Activated T-cell treated with anti-CD3 and anti-CD28 coated beads, Interleukin-2, amount 50 U/mL, for 72 hours (primary cell): ENCODE measurements at places on chromosomes 2 and 18. TPM values are rescaled to one million over a fixed set of nuclear protein-coding genes. Genes with fewer than 3 reads are reported as not detected.

CPS1 gene
- 4.1 TPM for total RNA-seq

DNA sequence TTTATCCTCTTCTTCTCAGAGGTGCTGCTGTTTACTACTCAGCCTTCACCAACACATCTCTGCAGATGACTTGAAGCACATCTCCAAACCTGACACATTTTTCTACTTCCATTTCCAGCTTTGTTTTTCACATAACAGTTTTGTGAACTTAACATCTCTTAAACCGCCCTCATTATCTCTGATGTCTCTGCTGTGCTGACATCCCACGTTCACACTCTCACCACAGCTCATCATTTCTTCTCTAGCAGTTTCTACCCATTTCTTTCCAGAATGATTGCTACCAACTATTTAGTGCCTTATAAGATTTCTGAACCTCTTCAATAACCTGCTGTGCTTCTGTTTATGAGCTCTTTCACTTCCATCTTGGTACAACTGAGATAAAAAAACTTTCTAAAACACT is 238.0 kb downstream of the PTPRM start:
- DNase-seq: no peak

PRKAG3 gene
- not detected for total RNA-seq

RTP5 gene
- total RNA-seq: 0.56 TPM

GPAT2 gene
- 12.4 TPM for total RNA-seq

DSG3 gene
- total RNA-seq: not detected

VSNL1 gene
- not detected for total RNA-seq

KRTCAP3 gene
- 14.6 TPM for total RNA-seq

GRCh38 chr2:96396602-96397001 is 61.0 kb downstream of the NCAPH start:
- no peak for DNase-seq

- peak; percentile 53 for DNase-seq
Measured at GRCh38 chr2:196131949-196132925, 39.1 kb downstream of the STK17B start.

KLHL30 gene
- not detected for total RNA-seq

DNA sequence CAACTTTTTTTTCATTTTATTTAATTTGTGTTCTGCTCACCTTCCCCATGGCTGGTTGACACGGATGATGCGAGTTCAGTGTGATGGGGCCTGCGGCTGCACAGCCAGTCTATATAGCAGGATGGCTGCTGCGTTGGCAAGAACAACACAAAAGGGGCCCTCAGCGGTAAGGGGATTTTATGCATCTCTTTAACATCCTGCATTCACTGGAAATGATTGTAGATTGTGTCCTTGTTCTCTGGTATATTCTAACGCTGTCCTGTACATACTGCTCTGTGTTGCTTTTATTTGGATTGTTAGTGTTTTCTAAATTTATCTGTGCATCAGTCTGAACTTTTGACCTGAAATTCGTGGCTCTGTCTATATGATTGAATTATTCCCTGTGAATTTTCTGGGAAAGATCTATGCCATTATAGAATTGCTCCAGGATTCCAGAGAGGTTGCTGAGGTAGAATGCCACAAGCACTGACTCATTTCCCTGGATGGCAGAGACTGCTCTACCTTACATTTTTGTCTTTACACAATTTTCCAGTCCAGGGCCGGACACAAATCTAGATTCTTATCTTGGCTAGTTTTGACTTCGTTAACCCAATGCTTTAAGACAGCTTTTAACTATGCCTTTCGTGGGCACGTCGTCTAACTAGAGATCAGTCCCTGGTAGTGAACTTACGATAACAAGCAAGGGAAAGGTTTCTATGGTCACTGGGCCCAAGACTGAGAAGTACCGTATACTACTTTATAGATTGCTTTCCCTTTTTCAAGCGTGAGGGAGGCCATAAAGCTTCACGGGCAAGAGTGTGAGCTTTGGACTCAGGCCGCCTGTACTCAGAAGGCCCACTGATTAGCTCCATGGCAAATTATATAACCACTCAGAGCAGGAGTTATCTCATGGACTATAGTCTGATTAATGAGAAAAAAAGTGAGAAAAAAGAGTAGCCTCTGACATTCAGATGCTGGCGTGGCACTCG is at the start of gene CRYGC:
Gene CRYGC, minus strand, starts transcription at position 85 of the 968 bp plus-strand sequence. Its CDS starts 36 bp downstream, at position 49.
- no peak for DNase-seq

VWA3B gene
- total RNA-seq: 0.21 TPM

AGAP1 gene
- total RNA-seq: 0.74 TPM

GRCh38 chr2:70083344-70084156 is 3.7 kb upstream of the PCBP1 start:
- DNase-seq: peak; percentile 74

ALLC gene
- total RNA-seq: not detected

DNA sequence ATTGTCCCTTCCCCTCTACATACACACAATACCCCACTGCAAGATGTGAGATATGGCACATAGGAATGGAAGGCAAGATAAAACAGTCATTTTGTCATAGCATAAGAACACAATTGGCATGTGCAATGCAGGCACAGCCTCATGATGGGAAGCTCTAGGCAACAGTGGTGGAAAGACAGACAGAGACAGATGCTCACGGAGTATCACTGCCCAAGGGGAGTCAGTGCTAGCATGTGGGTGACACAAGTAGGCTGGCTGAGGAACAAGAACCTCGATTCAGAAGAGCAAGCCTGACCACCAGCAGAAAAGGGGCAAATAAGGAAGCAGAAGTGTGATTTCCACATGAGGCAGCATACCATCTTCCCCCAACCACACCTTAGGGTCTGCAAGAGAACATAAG is 323.6 kb downstream of the PAX3 start:
- no peak for DNase-seq

DNA sequence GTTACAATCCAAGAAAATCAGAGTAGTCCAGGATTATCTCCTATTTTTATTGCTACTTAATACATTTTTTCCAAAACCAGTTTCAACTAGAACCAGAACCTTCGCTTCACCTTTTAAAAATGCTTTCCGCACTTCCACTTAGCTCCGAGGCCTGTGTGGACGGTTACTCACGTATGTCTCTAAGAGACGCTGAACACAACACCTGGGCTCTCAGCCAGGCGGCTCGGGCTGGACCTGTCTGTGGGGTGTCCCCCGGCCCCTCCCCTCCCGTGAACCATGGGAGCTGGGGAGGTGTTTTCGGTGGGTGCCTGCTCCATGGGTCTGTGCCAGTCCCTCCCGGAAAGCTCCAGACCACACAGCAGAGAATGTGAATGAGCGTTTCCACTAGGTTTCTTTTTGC is 223.8 kb downstream of the GLI2 start:
- DNase-seq: no peak

GRCh38 chr2:149513461-149513860 is 74.1 kb downstream of the MMADHC start:
- DNase-seq: no peak

DNA sequence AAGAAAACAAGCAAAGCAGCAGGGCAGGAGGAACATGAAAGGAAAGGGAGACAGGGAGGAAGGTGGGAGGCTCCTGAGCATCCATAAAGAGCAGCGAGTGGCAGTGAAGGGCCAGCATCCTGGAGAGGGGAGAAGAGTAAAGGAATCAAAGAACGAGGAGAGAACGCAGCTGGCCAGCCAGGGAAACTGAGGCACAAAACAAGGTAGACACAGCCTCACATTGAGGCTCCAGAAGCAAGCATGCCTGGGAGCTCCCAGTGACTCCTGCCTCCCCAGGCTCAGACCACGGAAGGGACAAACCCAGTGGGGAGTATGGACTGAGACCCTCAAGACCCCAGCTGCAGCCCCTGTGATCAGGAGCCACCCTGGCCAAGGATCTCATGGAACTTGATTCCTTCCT is 14.0 kb upstream of the TNS1 start:
- DNase-seq: no peak

TUBB8B gene
- not detected for total RNA-seq

- no peak for DNase-seq
Measured at GRCh38 chr2:138415985-138416384, 85.6 kb upstream of the SPOPL start.

GRCh38 chr2:233525791-233526190 is 40.8 kb downstream of the USP40 start:
- no peak for DNase-seq

DNA sequence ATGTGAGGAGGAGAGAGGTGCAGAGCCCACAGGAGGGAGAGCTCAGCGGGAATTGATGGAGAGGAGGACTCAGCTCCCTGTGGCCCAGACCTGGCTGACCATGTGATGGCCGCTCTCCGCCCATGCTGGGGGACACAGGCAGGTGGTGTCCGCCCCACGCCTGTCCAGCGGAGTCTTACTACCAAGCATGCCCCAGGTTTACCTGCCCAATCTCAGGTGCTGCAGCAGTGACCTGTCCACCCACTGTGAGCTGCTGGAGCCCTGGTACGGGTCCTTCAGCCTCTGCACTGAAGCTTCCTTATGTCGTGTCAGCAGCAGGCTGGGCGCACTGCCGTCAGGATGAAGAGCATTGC is 170.8 kb downstream of the RTP5 start:
- no peak for DNase-seq

DNA sequence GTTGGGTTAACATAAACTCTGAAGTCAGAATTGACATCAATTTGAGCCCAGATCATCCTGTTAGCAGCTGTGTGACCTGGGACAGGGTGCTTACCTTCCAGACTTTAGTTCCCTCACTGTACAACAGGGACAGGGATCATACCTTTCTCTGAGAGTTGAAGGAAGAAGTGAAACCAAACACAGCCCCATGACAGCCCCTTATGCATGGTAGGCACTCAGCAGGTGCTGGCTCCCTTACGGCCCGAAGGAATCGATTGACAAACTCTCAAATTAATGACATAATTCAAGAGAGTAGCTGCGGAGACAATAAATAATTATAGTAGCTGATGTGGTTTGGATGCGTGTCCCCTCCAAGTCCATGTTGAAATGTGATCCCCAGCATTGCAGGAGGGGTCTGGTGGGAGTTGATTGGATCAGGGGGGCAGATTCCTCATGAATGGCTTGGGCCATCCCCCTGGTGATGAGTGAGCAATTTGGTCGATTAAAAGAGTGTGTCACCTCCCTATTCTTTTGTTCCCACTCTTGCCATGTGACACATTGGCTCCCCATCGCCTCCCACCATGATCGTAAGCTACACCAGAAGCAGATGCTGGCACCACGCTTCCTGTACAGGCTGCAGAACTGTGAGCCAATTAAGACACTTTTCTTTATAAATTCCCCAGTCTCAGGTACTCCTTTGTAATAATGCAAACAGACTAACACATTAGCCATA is 72.4 kb downstream of the ODC1 start:
- no peak for DNase-seq

- DNase-seq: no peak
Measured at GRCh38 chr2:15147591-15147990, 413.5 kb downstream of the NBAS start.

- no peak for DNase-seq
Measured at GRCh38 chr18:38576916-38577315, 1011.3 kb upstream of the CELF4 start.

DNA sequence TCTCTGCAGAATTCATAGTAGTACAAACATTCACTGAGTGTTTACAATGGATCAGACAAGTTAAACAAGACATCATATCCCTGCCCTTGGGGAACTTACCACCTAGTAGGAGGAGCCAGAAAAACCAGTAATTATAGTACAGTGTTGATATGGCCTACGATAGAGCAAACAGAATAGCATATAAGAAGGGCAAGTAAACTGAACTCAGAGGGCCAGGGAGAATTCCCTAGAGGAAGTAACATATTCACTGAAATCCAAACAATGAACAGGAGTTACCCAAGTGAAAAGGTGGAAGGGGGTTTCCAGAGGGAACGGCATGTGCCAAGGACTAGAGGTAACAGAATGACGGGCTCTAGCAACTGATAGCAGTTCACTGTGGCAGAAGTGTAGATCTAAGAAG is 34.1 kb downstream of the NHEJ1 start:
- DNase-seq: no peak

SERPINB11 gene
- not detected for total RNA-seq

DNA sequence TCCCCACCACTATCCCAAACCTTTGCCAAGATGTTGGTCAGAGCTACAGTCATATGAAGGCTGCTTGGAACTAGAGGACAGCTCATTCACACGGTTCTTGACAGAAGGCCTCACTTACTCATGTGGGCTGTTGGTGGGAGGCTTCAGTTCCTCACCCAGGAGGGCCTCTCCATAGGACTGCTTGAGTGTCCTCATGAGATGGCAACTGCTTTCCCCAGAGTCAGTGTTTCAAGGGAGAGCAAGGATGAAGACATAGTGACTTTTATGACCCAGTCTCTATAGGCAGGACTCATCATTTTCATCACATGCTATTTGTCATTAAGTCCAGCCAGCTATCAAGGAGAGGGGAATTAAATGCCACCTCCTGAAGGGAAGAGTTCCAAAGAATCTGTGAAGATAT is 33.4 kb upstream of the OLA1 start:
- no peak for DNase-seq

DNA sequence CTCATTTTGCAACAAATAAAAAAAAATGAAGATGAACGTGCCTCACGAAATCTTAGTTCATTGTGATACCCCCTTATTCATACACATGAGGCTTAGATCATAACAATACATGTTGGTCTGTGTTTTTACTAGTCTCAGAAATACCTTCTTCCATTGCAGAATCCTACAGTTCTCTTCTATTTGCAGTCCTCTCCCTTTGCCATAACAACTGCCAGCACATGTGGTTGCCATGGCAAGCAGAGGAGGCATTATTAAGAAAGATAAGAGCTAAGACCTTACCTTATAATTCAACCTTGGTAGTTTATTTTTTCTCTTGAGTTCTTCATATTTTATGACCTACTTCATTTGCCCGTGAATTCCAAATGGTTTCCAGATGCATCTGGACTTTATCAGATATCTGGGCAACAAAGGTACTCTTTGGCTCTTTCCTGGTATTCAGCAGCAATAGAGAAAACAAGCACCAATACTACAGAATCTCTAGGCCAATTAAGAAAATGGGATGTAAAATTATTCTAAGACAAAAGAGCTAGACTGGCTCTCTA is 524.0 kb downstream of the CMPK2 start:
- DNase-seq: no peak

ZSWIM2 gene
- not detected for total RNA-seq

CHST9 gene
- total RNA-seq: not detected

GRCh38 chr2:9085353-9085752 is 81.9 kb upstream of the MBOAT2 start:
- DNase-seq: no peak
